Stimulated activated CD8-positive, alpha-beta memory T cell treated with anti-CD3 and anti-CD28 coated beads, Interleukin-4, amount 100 ng/mL, for 4 hours (primary cell): ENCODE measurements at places on chromosomes 6 and 20.

- no peak for DNase-seq
These were observed 36.6 kb upstream of the DUSP22 start for GRCh38 chr6:255751-256083.

GRCh38 chr6:83152913-83153312, 40.2 kb downstream of the PGM3 start:
- DNase-seq: no peak

- DNase-seq: no peak
These were observed 54.0 kb downstream of the NPEPL1 start for GRCh38 chr20:58746620-58747019.

- DNase-seq: no peak
These were observed 21.0 kb downstream of the APMAP start for GRCh38 chr20:24971376-24972101.

DNA sequence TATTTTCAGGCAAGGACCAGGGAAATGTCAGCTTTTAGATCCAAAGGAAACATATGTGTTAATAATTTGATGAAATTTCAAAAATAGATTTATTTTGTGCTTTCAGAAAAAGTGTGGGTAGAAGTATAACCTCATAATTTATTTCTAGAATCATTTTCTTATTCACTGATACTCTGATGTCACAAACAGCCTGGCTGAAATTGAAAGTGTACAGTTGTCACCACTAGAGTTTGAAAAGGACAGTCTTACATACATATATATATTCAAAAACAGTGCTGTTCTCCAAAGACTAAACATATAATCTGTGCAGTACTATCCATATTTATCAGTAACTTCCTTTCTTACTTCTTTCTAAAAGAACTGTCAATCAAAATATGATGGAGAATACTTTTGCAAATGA, 254.4 kb upstream of the KCNQ5 start:
- DNase-seq: no peak

DNA sequence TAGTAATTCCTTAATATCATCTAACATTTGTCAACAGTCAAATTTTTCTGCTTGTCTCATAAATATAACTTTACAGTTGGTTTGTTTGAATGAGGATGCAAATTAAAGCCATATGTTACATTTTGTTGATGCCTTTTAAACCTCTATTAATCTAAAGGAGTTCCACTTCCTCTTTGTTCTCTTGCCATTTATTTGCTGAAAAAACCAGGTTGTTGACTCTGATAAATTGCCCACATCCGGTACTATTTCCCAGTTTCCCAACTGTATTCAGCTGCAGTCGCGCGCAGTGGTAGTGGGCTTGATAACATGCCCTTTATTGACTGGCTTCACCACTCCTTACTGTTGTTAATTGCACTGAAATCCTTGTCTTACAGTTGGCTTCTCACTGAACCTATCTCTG, 32.8 kb upstream of the SIRPB2 start:
- DNase-seq: no peak

DNA sequence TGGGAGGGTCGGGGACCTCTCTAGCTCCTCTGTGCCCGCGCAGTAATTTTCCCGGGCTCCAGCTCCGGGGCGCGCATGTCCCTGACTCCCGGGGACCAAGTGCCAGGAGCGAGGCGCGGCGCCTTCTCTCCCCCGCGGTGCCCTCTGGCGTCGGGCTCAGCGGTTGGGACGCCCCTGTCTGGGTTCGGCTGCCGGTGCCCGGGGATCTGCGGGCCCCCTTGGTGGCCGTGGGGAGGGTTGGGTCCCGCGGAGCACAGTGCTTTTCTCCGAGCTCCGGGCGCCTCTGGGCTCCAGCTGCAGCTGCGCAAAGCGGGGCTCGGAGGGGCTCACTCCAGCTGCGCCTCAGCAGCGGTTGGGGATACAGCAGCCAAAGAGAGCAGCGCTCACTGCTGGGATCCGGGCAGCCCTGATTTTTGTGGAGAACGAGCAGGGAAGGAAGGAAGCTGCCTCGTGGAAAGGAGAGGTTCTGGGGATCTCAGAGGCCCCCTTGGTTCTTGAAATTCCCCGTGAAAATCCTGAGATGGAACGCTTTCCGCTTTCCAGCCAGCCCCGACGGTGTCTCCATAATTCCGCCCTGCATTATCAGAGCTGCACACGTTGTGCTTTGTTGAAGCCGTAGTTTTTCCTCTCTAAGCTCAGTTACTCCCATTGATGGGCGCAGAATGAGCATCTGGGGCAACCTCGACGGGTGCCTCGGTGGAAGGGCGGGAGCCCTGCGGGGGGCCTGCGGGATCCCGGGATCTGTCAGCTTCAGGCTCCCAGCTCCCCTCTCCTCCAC, 861 bp downstream of the PPP1R14C start:
- no peak for DNase-seq

DNA sequence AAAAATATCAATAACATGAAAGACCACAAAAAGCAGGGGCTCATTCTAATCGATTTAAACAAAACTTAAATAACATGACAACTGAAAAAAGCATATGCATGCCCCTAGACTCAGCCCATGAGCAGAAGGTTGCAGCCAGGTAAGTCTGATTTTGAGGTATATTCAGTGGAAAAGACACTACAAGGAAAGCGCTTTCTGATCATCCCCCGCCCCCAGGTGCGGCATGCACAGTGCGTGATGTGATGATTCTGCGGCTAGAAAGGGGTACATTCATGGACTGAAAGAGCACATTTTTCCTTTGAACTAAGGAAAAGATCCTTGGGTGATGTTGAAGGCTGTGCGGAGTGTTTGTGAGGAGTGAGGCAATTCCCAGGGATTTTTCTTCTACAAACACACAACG, 16.9 kb upstream of the FOXC1 start:
- DNase-seq: no peak

GRCh38 chr6:162290846-162291465, 436.6 kb downstream of the PRKN start:
- no peak for DNase-seq

DNA sequence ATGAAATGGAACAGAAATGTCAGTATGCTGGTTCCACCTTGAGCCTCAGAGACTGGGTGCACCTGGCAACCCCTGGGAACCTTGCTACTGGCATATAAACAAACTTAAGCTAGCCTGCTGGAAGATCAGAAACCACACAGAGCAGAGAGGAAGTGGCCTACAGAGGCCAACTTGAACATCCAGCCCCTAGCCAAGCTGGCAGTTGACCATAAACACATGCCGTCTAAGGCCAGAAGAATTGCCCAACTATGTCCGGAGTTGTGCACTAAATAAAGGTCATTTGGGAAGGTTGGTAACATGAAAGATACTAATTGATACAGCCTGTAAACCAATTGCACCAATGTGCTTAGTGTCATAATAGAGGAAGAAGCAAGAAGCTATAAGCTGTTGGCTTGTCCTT, 266.6 kb upstream of the BTBD3 start:
- no peak for DNase-seq

- DNase-seq: no peak
These were observed 1.8 kb downstream of the MOXD1 start for GRCh38 chr6:132399376-132400074.

GRCh38 chr6:122389704-122390372, 9.6 kb upstream of the HSF2 start:
- no peak for DNase-seq

DNA sequence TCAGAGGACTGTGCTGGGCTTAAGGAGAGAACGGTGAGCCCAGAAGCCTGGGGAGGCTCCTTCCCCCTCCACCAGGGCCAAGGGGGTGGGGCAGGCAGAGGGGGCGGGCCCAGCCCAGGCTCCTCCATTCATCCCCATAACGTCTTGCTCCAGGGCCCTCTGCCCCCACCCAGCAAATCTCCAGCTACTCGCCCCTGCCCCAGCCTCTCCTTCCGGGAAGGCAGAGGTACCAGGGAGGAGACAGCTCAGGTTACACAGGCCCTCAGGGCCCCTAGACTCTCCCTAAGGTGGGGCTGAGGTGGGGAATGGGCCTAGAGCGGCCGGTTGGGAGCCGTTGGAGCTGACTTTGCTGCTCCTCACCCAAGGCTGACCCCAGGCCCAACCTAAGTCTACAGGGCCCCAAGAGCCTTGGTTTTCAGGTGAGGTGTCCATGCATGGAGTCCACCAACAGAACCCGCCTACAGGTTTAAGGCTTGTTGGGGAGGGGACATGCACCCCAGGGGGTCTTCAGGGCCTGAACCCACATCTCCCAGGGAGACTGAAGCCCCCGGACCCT, 1.2 kb downstream of the LAMA5 start:
- DNase-seq: no peak

DNA sequence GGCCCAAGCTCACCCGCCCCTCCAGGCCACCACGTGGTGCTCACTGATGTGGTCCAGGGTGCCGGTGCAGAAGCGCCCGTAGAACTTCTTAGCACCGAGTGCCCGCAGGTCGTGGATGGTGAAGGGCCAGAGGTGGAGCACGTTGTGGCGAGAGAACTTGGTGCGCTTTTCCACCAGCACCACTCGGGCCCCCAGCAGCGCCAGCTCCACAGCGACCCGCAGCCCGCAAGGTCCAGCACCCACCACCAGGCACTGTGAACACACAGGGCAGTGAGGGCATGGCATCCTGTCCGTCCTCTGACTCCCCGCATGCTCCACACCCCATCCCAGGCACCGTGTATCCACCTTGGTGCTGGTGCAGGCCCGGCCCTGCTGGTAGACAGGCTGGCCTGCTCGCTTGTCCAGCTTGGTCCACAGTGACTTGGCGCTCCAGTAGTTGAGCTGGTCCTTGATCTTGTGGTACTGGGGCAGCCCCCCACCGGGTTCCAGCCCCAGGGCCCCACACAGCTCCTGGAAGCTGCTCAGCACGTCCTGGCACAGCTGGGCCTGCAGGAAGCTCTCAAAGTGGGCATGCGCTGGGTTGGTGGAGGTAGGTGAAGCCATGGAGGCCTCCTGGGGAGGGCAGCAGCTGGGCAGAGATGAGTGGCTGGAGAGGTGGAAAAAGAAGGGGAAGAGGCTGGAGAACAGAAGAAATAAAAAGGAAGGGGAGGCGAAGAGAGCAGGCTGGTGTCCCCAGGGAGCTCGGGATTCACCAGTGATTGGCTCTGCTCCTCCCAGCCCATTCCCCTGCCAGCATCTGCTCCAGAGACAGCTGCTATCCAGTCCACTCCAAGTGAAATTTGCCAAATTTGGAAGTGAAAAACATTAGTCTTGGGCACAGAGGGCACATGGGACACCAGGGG, 1.7 kb downstream of the MICAL1 start:
- no peak for DNase-seq

DNA sequence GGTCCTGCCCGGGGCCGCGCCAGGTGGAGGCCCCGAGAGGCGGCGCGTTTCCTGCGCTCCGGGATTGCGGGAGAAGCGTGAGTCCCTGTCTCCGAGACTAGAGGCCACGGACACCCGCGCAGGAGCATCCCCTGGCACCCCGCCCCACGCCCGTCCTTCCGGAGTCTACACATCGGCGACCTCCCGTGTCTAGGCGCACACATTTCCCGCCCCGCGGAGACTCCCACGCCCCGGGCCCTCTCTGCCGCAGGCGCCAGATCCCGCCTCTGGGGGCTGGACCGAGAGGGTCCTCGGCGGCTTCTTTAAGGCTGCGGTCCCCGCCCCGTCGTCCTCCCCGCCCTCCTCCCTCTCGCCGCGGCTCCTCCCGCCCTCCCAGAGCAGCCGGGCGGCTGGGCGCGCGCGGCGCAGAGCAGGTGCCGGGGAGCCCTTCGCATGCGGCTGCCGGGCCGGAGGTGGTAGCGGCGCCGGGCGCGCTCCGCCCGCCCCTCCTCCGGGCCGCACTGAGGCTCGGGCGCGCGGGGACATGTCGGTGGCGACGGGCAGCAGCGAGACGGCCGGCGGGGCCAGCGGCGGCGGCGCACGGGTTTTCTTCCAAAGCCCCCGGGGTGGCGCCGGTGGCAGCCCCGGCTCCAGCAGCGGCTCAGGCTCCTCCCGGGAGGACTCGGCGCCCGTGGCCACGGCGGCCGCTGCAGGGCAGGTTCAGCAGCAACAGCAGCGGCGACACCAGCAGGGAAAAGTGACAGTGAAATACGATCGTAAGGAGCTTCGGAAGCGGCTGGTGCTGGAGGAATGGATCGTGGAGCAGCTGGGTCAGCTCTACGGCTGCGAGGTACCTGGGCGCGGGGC, at the start of gene PPP1R14C:
Gene PPP1R14C (plus strand): TSS at position 375 of the 846 bp plus-strand sequence. CDS start 149 bp downstream, at position 524.
- no peak for DNase-seq

DNA sequence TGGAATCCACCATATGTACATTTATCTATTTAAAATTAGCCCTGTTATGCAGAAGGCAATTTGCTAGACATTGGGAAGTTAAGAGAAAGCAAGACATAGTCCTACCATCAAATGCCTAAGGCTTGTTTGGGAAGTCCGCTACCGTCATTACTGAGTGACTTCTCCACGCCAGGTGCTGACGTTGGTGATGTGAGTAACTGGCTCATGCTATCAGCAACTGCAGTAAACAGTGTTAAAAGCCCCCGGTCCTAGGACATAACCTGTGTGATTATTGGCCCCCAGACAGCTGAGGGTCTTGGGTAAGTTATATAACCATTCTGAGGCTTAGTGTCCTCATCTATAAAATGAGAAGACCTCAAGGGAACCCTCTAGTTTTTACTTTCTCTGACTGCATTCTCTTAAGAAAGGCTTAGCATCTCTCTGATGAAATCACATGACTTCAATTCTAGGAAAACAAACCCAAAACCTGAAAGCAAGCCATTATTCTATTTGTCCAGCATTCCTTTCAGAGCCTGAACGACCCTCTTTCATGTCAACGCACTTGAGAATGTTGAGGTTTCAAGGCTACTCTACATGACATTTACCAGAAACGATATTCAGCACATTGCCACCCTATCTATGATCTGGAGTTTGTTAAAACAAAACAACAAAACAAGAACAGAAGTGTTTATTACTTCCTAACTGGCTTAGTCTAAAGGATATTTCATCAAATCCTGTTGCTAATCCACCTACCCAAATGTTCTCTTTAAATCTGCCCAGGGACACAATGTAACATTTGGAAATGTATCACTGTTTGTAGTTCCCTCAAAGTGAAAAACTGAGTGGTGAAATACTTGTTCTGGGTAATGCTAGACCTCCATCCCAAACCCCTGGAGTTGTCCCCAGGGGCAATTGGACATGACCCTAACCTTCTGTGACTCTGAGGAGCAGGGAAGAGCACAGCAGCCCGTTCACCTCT, 133.8 kb downstream of the BTBD3 start:
- DNase-seq: no peak

DNA sequence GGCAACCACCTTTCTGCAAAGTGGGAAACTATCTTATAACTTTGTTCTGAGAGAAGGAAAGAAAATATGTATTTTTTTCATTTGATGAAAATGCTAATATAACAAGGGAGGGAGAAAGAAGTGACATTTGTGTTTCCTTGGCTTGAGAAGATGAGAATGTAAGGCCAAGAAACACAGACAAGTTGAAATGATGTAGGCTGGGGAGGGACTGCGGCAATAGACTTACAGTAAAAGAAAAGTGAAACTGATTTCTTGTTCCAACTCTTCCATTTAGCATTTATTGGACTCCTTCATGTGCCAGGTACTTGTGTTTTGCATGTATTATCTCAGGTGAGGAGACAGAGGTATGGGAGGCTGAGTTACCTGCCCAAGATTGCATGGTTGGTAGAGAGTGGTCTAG, 130.9 kb downstream of the CARMIL1 start:
- DNase-seq: no peak
